Uterine smooth muscle cell (primary cell): ENCODE measurements at places on chromosomes 13 and 19. TPM values are rescaled to one million over a fixed set of nuclear protein-coding genes. Genes with fewer than 3 reads are reported as not detected.

Gene CD177
- total RNA-seq = 0.25 and 0.55 TPM in 2 replicates

Gene RNF225
- total RNA-seq = 0.37 TPM in 1 of 2 replicates, not detected in the other

Gene CEACAM3
- not detected in 2 replicates for total RNA-seq

Gene GZMM
- total RNA-seq = 0.12 TPM in 1 of 2 replicates, not detected in the other

Gene IQCN
- total RNA-seq = 0.44 and 0.50 TPM in 2 replicates

Gene DCT
- total RNA-seq = under 0.01 and 0.12 TPM in 2 replicates

Gene MYH14
- total RNA-seq = not detected in 2 replicates

Gene HOMER3
- 85.0 and 94.4 TPM in 2 replicates for total RNA-seq

Gene PLIN4
- 0.55 and 4.0 TPM in 2 replicates for total RNA-seq

Gene LILRB1
- not detected in 2 replicates for total RNA-seq

Gene ZNF540
- total RNA-seq = 0.11 and 0.50 TPM in 2 replicates

Gene PNMA8B
- total RNA-seq = 0.44 and 1.00 TPM in 2 replicates

Gene SIGLECL1
- total RNA-seq = not detected in 2 replicates

Gene GRK1
- total RNA-seq = 0.11 TPM in 1 of 2 replicates, not detected in the other

Gene UBE2S
- 268 and 487 TPM in 2 replicates for total RNA-seq

Gene CA11
- 0.77 and 2.1 TPM in 2 replicates for total RNA-seq

Gene FGF21
- total RNA-seq = not detected in 2 replicates

Gene FGF14
- total RNA-seq = 0.33 and 0.62 TPM in 2 replicates

Gene SULT2A1
- not detected in 2 replicates for total RNA-seq

Gene ZNF560
- total RNA-seq = 0.11 and 0.75 TPM in 2 replicates

Gene TNFRSF19
- 11.9 and 41.9 TPM in 2 replicates for total RNA-seq

Gene LRRC63
- 0.22 and 0.50 TPM in 2 replicates for total RNA-seq

Gene ZSWIM9
- total RNA-seq = 3.1 TPM in 2 replicates
